NCI-H2171 (cell line): ENCODE measurements at places on chromosomes 12 and 14.

GRCh38 chr12:1886396-1887008 lies 31.9 kb downstream of the CACNA2D4 start:
- DNase-seq, result no peak

- DNase-seq, result no peak
Observed at GRCh38 chr12:18923721-18924120, 185.8 kb downstream of the CAPZA3 start.

DNA sequence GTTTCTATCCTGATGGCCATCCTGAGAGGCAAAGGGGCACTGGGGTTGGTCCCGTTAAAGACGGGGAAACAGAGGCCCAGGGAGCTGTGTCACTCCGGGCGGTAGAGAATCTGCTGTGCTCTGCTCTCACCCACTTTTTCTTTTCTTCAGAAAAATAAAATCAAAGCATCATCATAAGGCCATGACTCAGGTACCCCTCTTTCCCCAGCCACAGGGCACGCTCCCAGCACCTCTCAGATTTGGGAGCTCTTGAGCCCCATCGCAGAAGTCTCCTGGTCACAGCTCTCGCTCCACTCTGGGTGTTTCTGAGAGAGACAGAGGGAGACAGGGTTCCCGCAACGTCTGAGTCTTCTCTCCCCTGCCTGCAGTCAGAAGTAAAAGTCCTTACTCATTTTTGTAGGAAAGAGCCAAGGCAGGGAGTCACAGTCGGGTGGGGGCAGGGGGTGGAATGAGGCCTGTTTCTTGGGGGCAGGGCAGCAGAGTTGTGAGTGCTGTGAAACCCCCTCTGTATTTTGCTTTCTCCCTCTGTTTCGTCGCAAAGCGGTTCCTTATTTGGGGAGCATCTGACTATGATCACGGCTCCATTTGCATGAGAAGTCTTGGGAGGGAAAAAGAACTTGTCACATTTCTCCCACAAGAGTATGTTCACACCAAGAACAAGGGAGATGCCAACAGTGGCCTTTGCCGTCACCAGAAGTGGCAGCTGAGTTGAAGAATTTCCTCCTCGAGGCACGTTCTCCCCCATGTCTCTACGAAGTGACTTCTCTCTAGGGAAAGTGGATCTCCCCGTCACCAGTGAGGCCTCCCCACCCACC lies 139.0 kb downstream of the BCL11B start:
- no peak for DNase-seq

DNA sequence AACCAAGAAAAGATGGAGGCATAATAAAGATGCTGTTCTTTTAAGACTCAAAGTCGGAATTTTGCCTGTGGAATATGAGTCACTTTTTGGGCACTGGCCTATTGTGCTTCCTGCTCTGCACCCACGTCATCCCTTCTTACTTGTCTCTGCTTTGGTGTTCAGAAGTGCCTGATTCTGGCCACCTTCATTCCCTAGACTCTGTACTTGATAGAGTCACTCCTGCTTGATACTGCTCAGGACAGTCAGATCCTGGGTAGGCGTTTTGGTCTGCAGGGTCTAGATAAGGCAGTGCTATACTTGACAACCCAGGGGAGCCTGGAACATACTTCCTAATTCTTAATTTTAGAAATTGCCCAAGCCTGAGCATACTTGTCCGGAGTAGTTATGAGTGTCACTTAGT lies 1.9 kb downstream of the LRRK2 start:
- DNase-seq, result no peak

- DNase-seq, result no peak
Observed at GRCh38 chr14:68394118-68394763, 398.6 kb downstream of the ZFP36L1 start.

GRCh38 chr14:34650786-34651584 lies 21.0 kb upstream of the SNX6 start:
- no peak for DNase-seq

GRCh38 chr14:99630202-99630601 lies 14.7 kb upstream of the HHIPL1 start:
- no peak for DNase-seq

DNA sequence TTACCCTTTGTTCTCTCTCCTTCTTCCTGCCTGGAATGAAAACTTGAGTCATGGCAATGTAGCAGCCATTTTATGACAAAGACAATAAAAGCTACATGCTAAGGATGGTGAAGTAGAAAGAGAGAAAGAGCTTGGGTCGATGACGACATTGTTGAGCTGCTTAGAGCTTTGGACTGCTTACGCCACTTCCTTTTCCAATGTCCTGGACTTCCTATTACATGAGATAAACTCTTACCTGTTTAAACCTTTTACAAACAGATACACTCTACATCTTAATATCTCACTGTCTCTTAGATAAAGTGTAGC lies 70.1 kb downstream of the PEBP1 start:
- no peak for DNase-seq

DNA sequence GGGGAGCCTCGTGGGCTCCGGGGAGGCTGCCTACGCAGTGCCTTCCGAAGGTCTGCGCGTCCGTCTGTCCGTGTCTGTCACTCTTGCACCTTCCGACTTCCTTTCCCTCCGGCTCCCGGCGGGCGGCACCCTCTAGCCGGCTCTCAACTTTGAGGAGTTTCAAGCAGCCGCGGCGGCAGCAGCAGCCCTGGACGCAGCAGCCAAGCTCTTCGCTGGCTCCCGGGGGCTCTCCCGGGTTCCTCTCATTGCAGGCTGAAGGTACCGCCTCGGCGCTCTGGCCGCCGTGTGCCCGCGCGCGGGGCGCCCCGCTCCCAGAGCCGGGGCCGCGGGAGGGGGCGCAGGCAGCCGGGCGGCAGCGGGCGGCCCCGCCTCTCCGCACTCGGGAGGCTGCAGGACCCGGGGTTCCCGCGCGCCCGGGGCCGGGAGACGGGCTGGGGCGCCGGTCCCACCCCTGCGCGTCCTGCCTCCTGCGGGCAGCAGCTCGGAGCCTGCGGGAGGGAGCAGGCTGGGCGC lies at the start of the genes AMIGO2 and PCED1B:
TSS of gene AMIGO2 (minus strand) at position 492 of the 513 bp plus-strand sequence. CDS start 957 bp downstream, outside the sequence.
TSS of gene PCED1B (plus strand) at position 154 of the 513 bp plus-strand sequence. CDS start 155,443 bp downstream, outside the sequence.
- no peak for DNase-seq
